EL (cell line): ENCODE measurements at places on chromosomes 12 and 14.

DNA sequence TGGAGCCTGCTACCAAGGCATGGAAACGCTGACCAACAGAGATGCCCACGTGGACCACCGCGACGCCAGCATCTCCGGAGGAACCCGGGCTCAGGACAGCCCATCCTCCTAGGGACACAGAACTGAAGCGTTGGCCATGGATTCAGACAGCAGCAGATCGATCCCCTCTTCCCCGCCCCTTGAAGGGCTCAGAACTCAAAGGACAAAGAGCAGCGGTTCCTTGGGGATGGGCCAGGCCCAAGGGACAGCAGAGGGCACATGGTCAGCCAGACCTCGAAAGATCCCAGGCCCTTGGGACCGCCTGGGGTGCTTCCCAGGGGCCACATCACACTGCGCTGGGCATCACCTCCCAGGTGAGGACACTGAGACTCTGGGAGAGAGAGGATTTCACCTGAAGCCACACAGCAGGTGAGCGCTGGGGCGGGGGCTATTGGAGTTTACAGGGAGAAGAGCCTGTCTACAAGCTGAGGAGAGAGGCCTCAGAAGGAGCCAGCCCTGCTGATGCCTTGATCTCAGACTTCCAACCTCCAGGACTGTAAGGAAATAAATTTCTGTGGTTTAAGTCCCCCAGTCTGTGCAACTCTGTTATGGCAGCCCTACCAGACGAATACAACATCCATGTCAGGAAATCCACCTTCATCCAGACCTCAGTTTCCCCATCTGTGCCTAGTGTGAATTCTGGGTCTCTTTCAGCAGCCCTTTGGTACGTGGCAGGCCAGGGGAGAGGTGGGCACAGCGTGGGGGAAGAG is 49.4 kb downstream of the CCNK start:
- DNase-seq, result no peak

DNA sequence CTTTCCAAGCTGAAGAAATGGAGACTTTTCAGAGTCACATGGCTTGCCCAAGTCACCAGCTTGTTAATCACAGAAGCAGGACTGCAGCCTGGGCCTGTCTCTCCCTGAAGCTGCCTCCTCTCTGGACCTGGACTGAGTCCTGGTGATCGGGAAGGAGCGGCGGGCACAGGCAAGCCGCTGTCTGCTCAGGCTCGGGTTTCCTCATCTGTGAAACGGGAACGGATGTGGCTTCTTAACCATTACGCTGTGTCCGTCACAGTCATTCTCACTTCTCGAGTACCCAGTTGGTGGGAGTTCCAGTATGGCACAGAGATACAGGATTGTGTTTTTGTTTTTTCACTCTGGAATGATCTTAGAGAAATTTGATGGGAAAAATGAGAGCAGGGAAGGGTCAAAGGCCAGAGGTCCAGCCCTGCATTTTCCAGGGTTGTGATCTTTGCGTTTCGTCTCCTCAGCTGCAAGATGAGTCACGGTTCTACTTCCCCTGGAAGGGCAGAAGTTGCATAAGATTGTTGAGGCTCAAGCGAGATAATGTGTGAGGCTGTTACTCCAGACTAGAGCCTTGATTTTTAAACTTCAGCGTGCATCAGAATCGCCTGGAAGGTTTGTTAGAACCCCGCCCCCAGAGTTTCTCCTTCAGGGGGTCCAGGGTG is 7.6 kb upstream of the LRTM2 start:
- DNase-seq, result peak; percentile 42

GRCh38 chr12:112283546-112283945 is 98.7 kb downstream of the HECTD4 start:
- DNase-seq, result no peak

DNA sequence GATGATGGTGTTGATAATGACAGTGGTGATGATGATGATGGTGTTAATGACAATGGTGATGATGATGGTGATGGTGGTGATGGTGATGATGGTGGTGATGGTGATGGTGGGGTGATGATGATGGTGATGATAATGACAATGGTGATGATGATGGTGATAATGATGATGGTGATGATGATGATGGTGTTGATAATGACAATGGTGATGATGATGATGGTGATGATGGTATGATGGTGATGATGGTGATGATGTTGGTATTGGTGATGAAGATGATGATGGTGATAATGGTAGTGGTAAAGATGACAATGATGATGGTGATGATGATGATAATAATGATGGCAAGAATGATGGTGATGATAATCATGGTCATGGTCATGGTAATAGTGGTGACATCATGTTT is 184.7 kb downstream of the SLC15A4 start:
- DNase-seq, result no peak

DNA sequence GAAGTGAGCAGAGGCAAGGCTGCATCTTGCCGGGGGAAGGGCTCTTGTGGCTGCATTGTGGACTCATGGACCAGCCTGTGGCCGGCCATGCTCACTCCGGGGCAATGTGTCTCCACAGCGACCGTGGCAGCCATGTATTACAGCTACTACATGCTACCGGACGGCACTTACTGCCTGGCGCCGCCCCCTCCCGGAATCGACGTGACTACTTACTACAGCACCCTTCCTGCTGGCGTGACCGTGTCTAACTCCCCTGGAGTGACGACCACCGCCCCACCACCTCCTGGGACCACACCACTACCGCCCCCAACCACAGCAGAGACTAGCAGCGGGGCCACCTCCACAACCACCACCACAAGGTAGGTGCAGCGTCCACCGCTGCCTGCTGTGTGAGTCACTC is 42.1 kb downstream of the SFSWAP start:
- no peak for DNase-seq

- DNase-seq, result peak; percentile 88
These were observed 75.3 kb upstream of the TMPO start for GRCh38 chr12:98439981-98440581.

- DNase-seq, result no peak
These were observed 104.6 kb downstream of the PTPRR start for GRCh38 chr12:70815971-70816391.

DNA sequence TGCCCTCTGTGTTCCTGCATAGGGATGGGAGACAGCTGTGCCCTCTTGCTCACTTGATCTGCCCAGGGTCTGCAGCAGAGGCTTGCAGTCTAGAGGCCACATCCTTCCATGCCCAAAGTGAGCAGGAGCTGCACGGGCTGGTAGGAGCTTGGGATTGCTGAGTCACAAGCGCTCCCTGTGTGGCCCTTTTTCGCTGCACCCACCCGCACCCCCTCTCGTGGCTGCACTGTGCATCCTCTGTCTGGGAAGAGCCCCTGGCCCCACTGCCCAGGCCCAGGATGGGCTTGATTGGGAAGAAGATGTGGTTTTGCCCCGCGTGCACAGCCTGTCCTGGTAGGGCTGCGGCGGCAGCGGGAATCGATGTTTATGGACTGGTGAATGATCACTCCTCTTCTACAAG is 192.4 kb downstream of the TSPAN9 start:
- DNase-seq, result no peak

GRCh38 chr12:116677202-116677661 is 60.6 kb downstream of the SPRING1 start:
- DNase-seq, result no peak

DNA sequence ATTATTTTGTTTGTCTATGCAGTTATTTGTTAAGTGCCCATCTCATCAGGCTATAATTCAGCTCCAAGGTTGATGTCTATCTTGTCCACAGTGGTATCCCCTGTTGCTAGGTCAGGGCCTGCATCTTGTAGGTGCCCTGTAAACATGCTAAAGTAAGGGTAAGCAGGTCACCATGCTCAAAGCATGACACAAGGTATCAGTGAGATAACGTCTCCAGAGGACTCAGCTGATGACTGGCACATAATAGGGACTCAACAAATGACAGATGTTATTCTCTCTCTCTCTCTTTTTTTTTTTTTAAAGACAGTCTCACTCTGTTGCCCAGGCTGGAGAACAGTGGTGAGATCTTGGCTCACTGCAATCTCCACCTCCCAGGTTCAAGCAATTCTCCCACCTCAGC is 2.3 kb downstream of the SDSL start:
- DNase-seq, result no peak

DNA sequence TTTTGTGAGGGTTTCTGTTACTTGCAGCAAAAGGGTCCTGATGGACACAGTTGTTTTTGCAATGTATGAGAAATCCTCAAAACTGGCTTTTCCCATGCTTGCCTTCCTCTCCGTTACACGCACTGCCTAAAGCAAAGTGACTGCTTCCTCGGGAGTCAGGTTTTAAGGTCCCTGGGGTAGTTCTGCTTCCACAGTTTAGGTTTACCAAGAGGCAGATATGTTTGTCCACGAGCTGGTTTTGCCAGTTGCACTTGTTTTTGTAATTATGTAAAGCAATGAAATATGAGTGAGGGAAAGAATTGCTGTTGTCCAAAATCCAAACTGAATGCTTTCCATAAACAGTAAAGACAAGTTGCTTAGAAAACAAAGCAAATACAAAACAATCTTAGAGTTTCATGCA is 290.7 kb upstream of the AMIGO2 start:
- no peak for DNase-seq

- DNase-seq, result peak; percentile 40
These were observed 59.2 kb upstream of the ZDHHC17 start for GRCh38 chr12:76704693-76705092.

- no peak for DNase-seq
These were observed 126.7 kb downstream of the ESRRB start for GRCh38 chr14:76502638-76503037.

- DNase-seq, result no peak
These were observed 35.7 kb upstream of the MDM1 start for GRCh38 chr12:68367903-68368302.

DNA sequence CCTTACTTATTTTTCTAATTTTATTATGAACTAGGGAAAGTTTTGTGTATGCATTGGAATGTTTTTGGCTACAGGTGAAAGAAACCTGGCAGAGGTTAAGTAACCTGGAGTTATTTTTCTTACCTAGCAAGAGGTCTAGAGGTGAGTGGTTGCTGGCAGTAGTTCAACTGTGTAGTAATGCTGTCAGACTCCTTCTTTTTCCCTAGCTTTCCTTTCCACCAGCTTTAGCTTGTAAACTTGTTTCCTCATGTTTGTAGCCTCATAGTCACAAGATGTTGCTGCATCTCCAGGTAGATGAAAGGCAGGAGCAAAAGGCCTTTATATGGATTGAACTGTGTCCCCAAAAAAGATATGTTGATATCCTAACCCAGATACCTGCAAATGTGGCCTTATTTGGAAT is 105.1 kb upstream of the AMIGO2 start:
- DNase-seq, result no peak

DNA sequence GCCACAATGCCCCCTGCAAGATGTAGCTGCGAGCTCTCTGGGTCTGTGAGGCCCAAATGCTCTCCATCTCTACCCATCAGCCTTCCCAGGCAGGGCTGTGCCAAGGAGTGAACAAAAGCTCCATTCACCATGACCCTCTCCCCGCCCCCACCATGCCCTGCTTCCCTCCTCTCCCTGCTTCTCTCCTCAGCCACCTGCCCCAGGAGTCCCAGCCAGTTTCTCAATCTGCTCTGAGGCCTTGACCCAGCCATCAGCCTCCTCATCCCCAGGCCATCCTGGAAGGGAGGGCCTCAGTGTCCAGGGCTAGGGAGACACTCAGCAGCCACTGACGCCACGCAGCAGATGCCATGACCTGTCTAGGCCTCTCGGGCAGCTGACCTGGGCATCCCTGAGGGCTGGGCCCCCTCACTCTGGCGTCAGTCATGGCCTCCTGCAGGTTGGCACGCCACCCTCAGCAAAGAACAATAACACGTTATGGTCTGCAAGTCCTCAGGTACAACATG is 8.5 kb upstream of the KRT5 start:
- DNase-seq, result no peak

GRCh38 chr14:74605531-74606223 is 6.4 kb downstream of the LTBP2 start:
- DNase-seq, result no peak

- no peak for DNase-seq
These were observed 26.0 kb downstream of the IGF1 start for GRCh38 chr12:102454330-102454729.

GRCh38 chr12:14902465-14902864 is 16.8 kb upstream of the MGP start:
- no peak for DNase-seq

GRCh38 chr14:71000091-71000490 is 92.8 kb downstream of the PCNX1 start:
- DNase-seq, result no peak

GRCh38 chr14:99884834-99885648 is 91.8 kb downstream of the EML1 start:
- DNase-seq, result peak; percentile 65

GRCh38 chr14:77303417-77304156 is 17.1 kb downstream of the POMT2 start:
- DNase-seq, result peak; percentile 94

DNA sequence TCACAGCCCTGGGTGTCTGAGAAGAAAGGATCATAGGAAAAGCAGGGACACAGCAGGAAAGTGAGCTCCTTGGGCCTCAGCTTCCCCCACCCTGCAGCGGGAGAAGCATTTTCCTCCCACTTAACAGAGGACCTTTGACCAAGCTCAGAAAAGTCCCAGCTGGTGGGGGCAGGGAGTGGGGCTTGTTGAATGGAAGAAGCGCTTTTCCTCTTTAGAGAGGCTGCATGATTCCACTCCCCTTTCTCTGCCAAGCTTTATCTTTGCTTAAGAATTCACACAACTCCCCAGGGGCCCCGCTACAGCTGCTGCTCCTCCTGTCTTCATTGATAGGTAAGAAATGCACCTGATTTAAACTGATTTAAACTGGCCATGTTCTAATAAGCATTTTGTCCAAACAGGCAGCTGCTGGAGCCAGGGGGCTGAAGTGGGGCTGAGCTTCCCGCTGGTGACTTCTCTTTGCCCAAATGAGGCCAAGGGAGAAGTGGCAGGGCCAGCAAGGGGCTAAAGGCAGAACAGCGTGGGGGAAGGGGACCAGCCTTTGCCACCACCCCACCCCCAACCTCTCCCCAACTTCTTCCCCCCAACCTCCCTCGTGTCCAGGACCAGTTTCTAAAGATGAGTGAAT is 1.7 kb upstream of the PAPLN start:
- DNase-seq, result no peak

DNA sequence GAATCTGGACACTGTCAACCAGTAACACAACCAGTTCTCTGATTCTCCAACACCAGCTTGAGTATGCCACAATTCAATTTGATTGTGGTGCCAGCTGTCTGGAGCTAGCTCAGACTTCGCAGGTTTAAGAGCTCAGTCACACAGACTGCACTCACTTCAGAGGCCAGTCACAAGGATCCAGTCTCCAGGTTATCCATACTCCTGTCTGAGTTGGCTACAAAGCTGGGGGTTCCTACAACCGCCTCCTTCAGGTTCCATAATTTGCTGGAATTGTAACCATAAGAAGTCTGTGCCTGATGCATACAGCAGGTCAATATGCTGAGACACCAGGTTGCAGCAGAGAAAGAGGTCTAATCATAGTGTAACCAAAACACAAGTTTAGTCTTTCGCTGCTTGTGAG is 70.5 kb upstream of the CPSF6 start:
- DNase-seq, result no peak
